WTC11 (cell line): ENCODE measurements at places on chromosomes 2 and 18. TPM values are rescaled to one million over a fixed set of nuclear protein-coding genes. Genes with fewer than 3 reads are reported as not detected.

- no peaks in the 10 kb centered on the region for H3K27me3 ChIP-seq
- no peak overlapping the region for H3K4me3 ChIP-seq
- no peaks in the 10 kb centered on the region for H3K36me3 ChIP-seq
- no peak for DNase-seq
- H3K4me1 ChIP-seq = no peaks in the 10 kb centered on the region
These were observed 217.2 kb downstream of the DOK6 start for GRCh38 chr18:69617888-69618287.

The KIF5C gene
- total RNA-seq = 58.0 to 73.5 TPM (median 60.6 TPM) in 3 replicates

DNA sequence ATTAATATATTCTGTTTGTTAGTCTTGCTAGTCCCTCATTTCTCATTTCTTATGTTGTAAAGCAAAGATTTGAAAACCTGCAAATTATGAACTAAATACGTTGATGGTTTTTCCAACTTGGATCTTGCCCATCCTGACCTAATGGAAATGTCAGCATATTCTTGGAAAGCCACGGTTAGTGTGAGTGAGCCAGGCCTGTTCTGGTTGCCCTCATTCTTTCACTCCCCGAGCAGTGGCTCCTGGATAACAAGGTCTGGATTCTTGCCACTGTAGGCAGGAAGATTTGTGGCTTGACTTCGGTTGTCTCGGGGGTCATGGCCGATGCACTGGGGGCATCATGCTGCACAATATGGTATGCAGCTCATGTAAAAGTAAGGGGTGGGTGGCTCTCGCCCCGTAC is 359.1 kb downstream of the MEIS1 start:
- DNase-seq = no peak
- no peaks in the 10 kb centered on the region for H3K27me3 ChIP-seq
- no peaks in the 10 kb centered on the region for H3K4me1 ChIP-seq
- no peak overlapping the region for H3K27ac ChIP-seq
- H3K4me3 ChIP-seq = no peak overlapping the region

DNA sequence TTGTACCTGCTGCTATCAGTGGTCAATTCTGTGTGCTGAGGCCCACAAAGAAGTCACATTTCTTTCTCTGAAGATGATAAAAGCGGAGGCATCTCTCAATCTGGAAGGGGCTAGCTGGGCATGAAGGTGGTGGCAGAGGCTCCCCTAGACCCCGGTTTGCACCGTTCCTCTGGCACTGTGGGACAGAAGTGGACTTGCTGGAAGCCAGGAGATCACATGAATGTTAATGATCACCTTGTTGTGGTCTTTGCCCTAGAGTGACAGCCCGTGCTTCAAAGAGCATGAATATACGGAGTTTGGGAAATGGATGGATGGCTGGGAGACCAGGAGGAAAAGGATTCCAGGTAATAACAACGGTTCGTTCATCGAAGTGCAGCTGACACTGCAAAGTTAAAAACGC is 20.2 kb downstream of the ALLC start:
- H3K36me3 ChIP-seq = peaks cover 34% of the 10 kb centered on the region
- no peak overlapping the region for H3K27ac ChIP-seq
- DNase-seq = no peak
- H3K27me3 ChIP-seq = peaks cover 17% of the 10 kb centered on the region
- no peak overlapping the region for H3K4me3 ChIP-seq

GRCh38 chr2:211503856-211504255 is 947.5 kb downstream of the CPS1 start:
- DNase-seq = no peak
- H3K27me3 ChIP-seq = peaks cover 6% of the 10 kb centered on the region; the same call in 1 of the 2 replicates
- no peak overlapping the region for H3K27ac ChIP-seq

DNA sequence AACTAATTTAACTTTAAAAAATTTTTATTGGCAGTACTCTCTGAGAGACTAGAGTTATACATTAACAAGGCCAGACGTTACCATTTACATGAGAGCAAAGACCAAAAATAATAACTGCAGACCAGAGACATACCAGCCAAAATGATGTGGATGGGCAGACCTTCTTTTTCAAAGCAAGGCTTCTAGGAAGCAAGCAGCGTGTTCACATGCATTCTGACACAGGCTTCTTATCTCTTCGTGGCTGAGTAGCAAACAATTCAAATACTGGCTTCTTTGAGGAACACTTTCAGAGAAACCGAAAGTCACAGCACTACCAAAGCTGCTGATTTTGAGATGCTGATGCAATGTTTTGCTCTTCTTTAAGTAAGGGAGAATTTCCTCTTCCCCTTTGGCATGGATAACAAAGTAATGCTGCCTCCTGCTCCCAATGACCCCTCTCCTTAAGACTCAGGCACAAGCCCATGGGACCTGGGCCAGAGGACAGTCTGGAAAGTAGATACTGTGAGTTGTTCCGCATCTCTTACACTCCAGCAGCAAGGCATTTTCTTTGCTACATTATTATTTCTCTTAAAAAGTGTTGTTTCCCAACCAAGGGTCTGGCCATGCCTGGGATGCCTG is 181.9 kb downstream of the MREG start:
- H3K4me1 ChIP-seq = peaks cover 22% of the 10 kb centered on the region
- no peak overlapping the region for H3K27ac ChIP-seq
- no peak overlapping the region for H3K4me3 ChIP-seq
- no peaks in the 10 kb centered on the region for H3K36me3 ChIP-seq

The STAT4 gene
- 0.44 to 0.76 TPM (median 0.44 TPM) in 3 replicates for total RNA-seq

The FOXI3 gene
- total RNA-seq = 13.4 to 14.0 TPM (median 13.5 TPM) in 3 replicates

GRCh38 chr2:41033127-41033526 is 581.2 kb upstream of the SLC8A1 start:
- peaks cover 24% of the 10 kb centered on the region for H3K4me1 ChIP-seq
- DNase-seq = no peak
- H3K27me3 ChIP-seq = no peaks in the 10 kb centered on the region
- H3K4me3 ChIP-seq = 0 out of 2 replicates have a peak overlapping the region, but pooled peaks have one; percentile 20
- H3K36me3 ChIP-seq = peaks cover 5% of the 10 kb centered on the region
